ENCODE measurements at places on chromosomes 3 and 15. TPM values are rescaled to one million over a fixed set of nuclear protein-coding genes. Genes with fewer than 3 reads are reported as not detected.

DNA sequence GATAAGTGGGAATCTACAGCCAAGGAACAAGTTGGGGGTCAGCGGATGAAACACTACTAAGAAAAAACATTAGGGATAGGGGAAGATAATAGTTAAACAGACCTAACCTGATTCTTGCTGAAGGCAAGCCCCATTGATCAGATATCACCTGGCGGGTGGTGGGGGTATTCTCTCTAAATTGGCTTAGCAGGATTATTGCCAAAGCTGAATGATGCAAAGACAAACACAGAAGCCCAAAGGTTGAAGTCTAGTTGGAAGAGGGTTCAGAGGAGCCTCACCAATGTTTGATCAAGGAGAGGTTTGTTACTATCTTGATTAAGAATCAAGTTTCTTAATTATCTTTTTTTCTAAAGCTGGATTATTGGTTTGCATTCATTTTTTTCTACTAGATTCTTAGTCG, 371.9 kb upstream of the CNTN4 start:
- DNase-seq = no peak
- H3K36me3 ChIP-seq = no peaks in the 10 kb centered on the region
- H3K27me3 ChIP-seq = no peaks in the 10 kb centered on the region
- H3K4me3 ChIP-seq = no peak overlapping the region
- H3K4me1 ChIP-seq = no peaks in the 10 kb centered on the region

DNA sequence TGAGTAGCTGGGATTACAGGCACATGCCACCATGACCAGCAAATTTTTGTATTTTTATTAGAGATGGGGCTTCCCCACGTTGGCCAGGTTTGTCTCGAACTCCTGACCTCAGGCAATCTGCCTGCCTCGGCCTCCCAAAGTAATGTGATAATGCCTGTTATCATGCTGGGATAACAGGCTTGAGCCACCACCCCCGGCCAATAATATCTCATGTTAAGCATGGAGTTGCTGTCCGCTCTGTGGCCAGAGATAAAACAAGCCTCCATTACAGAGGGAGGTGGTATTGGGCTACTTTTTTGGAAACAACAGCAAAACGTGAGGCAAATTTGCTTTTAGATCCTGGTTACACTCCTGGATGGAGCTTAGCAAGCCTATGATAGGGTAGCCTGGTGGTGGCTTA, 32.9 kb upstream of the ALG1L2 start:
- H3K4me3 ChIP-seq = no peak overlapping the region
- DNase-seq = no peak

- H3K36me3 ChIP-seq = no peaks in the 10 kb centered on the region
- no peaks in the 10 kb centered on the region for H3K4me1 ChIP-seq
- no peak for DNase-seq
- no peak overlapping the region for H3K27ac ChIP-seq
- H3K27me3 ChIP-seq = no peaks in the 10 kb centered on the region
Measured at GRCh38 chr3:193335031-193335430, 43.5 kb downstream of the ATP13A5 start.

DNA sequence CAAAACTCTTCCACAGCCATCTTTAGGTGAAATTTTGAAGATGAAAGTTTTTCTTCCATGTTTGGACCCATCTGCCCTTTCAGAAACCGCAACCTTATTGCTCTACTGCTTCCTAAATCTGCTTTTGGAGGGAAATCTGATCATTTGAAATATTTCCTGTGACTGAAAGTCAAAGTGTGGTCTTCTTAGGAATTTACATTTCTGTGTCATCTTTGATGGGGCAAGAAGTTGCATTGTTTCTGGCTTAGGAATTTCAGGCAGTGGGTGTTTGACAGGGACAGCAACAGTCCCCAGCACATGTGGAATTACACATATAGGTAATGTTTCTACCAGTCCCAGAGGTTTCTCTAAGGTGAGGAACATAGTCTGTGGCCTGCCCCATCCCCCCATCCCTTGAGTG, 5.3 kb upstream of the TYRO3 start:
- H3K36me3 ChIP-seq = no peaks in the 10 kb centered on the region
- H3K4me3 ChIP-seq = no peak overlapping the region
- peaks cover 18% of the 10 kb centered on the region for H3K4me1 ChIP-seq
- no peak for DNase-seq
- peaks cover 9% of the 10 kb centered on the region for H3K27me3 ChIP-seq

Gene CNTN6
- not detected for total RNA-seq

GRCh38 chr3:171268677-171269076, 191.5 kb downstream of the TNIK start:
- no peak overlapping the region for H3K4me3 ChIP-seq
- no peaks in the 10 kb centered on the region for H3K27me3 ChIP-seq
- H3K36me3 ChIP-seq = no peaks in the 10 kb centered on the region
- no peak for DNase-seq
- no peak overlapping the region for H3K27ac ChIP-seq

Gene RNU5B-1
- total RNA-seq = 21.7 TPM

Gene GOLGA6A
- total RNA-seq = 1.0 TPM

Gene CPOX
- 17.5 TPM for total RNA-seq

DNA sequence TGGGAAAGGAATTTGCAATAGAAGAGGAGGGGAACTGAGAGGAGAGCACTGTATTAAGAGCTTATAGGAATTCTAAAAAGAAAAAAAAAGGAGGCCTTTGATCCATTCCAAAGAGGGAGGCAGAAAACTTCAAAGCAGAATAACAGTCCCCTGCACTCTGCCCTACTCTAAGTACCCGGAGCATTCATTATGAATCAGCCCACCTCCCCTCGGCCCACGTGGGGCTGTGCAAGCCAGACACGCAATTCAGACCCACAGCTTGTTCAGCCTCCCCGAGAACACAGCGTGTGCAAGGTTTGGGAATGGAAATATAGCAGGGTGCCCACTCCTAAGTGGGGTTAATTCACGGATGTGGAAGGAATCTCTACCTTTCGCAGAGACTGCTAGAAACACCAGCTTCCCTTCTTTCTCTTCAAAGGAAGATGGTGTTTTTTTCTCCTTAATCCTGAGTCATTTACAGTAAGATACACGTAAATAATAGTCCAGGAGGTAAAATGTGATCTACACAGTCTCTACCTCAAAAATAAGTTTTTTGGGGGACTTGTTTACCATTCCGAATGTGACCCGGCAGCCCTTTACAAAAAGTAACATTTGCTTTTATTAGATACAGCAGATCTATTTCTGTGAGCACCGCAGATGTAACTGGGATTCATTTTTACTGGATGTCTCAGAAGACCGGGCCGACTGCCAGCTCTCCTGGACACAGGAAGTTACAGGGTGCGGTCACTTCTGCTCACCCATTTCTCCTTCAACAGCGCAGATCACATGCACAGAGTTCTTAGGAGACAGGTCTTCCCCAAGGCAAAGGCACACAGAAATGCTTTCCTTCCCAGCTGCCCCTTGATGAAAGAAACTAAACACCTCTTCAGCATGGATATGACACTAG, 768.5 kb upstream of the CFAP20DC start:
- H3K4me1 ChIP-seq = no peaks in the 10 kb centered on the region
- no peak overlapping the region for H3K27ac ChIP-seq
- DNase-seq = no peak
- H3K27me3 ChIP-seq = no peaks in the 10 kb centered on the region
- no peak overlapping the region for H3K4me3 ChIP-seq

- H3K27ac ChIP-seq = no peak overlapping the region
- H3K36me3 ChIP-seq = no peaks in the 10 kb centered on the region
- no peaks in the 10 kb centered on the region for H3K27me3 ChIP-seq
Measured at GRCh38 chr3:99330281-99330680, 308.1 kb upstream of the COL8A1 start.

Gene CHAC1
- total RNA-seq = 3.6 TPM

Gene TRPC1
- 3.8 TPM for total RNA-seq

DNA sequence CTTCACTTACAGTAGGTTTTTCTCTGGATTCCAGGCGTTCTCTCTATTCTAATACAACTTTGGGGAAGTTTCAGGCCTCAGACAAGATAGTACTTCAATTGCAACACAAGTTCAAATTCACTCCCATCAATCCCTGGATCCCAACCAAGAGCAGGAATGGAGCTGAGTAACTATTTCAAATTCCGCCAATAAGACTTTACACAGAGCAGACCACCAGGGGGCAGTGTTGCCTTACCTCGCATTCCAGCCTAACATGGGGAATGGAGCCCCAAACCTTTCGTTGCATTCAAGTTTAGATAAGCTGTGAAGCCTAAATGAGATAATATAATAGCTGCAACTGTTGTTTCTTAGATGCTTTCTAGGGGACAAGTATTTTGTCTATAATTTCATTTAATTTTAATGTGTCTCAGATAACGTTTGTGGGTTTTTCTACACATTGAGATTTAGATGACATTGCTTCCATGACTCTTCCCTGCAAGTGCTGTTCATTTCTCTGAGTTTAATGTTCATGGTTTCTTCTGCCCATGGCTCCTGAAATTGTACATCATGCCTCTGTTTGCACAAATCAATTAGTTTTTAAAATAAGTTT, 186.7 kb downstream of the NSUN3 start:
- no peak overlapping the region for H3K27ac ChIP-seq
- DNase-seq = peak; percentile 47
- H3K36me3 ChIP-seq = no peaks in the 10 kb centered on the region

DNA sequence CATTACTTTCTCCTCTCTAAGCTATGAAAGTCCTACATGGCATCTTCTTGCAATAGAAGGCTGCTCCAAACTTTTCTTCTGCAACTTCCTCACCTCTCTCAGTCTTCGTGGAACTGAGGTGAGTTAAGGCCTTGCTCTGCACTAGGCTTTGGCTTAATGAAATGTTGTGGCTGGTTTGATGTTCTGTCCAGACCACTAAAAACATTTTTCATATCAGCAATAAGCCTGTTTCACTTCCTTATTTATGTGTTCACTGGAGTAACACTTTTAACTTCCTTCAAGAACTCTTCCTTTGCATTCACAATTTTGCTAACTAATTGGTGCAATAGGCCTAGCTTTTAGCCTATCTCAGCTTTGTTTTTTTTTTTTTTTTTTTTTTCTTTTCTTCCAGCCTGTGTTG, 335.3 kb upstream of the NECTIN3 start:
- H3K27ac ChIP-seq = no peak overlapping the region
- H3K27me3 ChIP-seq = peaks cover 4% of the 10 kb centered on the region
- DNase-seq = peak; percentile 61

Gene IL17RB
- total RNA-seq = 0.32 TPM

DNA sequence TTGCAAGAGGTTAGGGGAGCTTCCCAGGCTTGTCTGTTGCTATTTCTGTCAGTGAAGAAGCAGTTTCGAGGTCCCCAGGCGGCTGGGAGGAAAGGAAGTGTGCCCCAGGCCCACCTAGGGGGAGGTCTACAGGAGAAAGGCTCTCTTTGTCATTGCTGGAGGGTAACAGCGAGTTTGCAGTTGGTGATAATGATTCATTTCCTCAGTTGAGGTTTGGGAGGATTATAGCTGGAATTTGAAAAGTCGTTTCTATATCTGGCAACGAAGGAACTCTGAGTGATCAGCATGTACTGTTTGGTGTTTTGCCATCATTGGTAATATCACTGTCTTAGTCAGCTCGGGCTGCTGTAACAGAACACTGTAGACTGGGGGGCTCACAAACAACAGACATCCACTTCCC, 65.5 kb upstream of the UBE3A start:
- H3K4me3 ChIP-seq = no peak overlapping the region
- H3K27ac ChIP-seq = no peak overlapping the region
- H3K4me1 ChIP-seq = no peaks in the 10 kb centered on the region
- no peaks in the 10 kb centered on the region for H3K27me3 ChIP-seq
- no peak for DNase-seq

Gene RTP3
- not detected for total RNA-seq

DNA sequence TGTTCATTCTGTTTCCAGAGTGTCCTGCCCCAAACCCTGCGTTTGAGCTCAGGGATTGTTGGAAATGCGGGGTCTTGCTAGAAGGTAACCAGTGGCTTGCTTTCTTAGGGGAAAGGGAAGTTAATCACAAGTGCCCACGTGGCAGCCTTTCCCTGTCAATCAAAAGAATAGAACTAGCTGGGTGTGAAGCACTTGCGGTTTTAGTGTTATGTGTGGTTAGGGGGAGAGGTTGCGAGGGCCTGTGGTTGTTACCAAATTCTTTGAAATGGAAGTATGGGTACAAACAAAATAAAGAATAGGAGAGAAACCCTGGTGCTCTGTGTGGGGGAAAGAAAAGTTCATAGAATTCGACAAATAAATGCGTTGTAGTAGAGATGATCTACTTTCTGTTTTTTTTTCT, 67.6 kb downstream of the FNDC3B start:
- H3K27me3 ChIP-seq = peaks cover 57% of the 10 kb centered on the region
- H3K4me3 ChIP-seq = no peak overlapping the region
- peak; percentile 75 for DNase-seq
- H3K4me1 ChIP-seq = peaks cover 32% of the 10 kb centered on the region

GRCh38 chr15:25543196-25543595, 104.4 kb upstream of the UBE3A start:
- no peaks in the 10 kb centered on the region for H3K27me3 ChIP-seq
- no peak overlapping the region for H3K4me3 ChIP-seq
- DNase-seq = no peak
- no peak overlapping the region for H3K27ac ChIP-seq

DNA sequence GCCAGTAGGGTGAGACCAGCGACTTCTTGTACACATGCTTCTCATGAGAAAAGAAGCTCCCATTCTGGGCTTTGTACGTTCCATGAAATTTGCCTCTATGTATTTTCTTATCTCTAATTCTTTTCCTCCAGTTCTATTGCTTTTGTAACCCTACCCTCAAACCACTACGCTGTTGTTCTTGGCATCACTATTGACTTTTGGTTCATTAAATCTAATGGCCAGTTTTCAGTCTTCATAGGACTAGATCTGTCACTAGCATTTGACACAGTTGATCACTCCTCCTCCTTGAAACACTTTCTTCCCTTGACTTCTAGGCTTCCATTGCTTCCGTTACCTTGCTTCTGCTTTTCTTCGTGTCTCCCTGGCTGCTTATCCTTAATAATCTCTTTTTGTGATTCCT, 121.7 kb upstream of the GOLGA6L4 start:
- no peak overlapping the region for H3K4me3 ChIP-seq
- H3K27me3 ChIP-seq = no peaks in the 10 kb centered on the region

DNA sequence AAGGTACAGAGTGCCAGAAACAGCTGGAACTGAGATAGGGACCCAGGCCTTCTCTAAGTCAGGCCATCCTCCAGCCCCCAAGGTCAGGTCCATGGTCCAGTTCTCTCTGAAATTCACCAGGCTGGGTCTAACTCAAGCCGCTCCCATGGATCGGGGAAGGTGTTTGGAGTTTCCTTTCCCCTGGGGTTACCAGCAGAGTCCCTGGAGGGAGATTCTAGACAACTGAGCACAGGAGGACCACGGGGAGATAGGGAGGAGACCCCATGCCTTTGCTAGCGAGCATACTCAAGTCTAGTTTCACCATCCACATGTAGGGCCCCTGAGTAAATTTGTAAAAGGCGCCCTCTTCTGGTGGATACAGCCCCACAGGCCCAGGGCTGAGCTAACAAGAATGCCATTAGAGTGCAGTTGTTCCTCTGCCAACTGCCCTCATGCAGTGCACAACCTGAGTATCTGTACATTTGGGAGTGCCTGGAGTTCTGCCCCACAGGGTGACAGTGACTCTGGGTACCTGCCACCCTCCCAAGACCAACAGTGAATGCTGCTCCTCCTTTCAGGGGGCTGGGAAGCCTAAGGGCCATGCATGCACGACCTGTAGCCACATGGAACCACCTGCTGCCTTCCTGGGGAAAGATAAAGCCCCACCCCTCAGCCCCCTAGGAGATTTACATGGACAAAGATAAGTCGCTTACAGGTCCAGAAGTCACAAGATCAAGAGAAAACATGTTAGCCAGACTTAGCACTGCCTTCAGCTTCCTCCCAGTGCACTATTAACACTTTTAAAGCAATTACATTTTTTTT, 89.0 kb downstream of the IQSEC1 start:
- no peak overlapping the region for H3K4me3 ChIP-seq
- peaks cover 74% of the 10 kb centered on the region for H3K36me3 ChIP-seq

Gene TNFSF10
- total RNA-seq = 16.4 TPM

- H3K36me3 ChIP-seq = no peaks in the 10 kb centered on the region
- H3K4me3 ChIP-seq = no peak overlapping the region
- DNase-seq = no peak
- H3K27ac ChIP-seq = no peak overlapping the region
- H3K27me3 ChIP-seq = no peaks in the 10 kb centered on the region
- H3K4me1 ChIP-seq = no peaks in the 10 kb centered on the region
Measured at GRCh38 chr15:92304223-92304975, 89.3 kb upstream of the ST8SIA2 start.
